ENCODE measurements at places on chromosomes 1 and 21. TPM values are rescaled to one million over a fixed set of nuclear protein-coding genes. Genes with fewer than 3 reads are reported as not detected.

- no peaks in the 10 kb centered on the region for H3K36me3 ChIP-seq
- DNase-seq = peak; percentile 93
- peaks cover 26% of the 10 kb centered on the region for H3K27me3 ChIP-seq
- H3K4me1 ChIP-seq = peaks cover 7% of the 10 kb centered on the region
- peak within 1 kb of the TSS; percentile 21 for H3K4me3 ChIP-seq
Observed at GRCh38 chr1:163069142-163069541, at the start of gene RGS4. TSS of gene RGS4 (plus strand) at chr1:163069361. CDS start at chr1:163069485, 124 bp downstream.

DNA sequence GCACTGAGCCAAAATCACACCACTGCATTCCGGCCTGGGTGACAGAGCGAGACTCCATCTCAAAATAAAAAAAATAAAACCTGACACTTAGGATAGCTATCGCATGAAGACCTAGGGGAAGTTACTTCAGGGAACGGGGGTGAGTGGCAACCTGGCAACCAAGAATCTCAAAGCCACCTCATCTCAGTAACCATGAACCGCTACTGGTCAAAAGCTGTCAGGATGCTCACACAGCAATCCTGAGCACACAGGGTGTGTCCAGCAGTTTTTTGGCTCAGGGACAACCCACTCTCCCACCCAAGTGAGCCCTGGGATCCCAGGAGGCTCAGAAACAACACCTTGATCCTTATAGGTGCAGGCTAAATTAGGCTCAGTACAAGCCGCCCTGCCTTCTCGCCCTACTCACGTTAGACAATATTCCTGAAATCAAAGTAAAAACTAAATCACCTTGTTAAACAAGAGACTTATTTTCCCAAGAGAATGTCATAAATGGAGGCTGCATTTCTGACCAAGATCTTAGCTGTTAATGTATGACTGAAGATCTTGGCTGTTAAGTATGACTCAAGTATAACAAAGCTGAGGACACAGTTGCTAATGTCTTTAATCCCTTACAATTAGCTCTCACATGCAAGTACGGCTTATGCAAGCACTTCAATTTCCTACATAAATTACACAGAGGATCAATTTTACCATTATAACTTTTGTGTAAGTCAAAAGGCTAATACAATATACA, 48.3 kb upstream of the NADK start:
- H3K4me3 ChIP-seq = no peak overlapping the region
- no peaks in the 10 kb centered on the region for H3K27me3 ChIP-seq
- no peak for DNase-seq
- peak overlapping the region; percentile 2 for H3K27ac ChIP-seq
- peaks cover 3% of the 10 kb centered on the region for H3K36me3 ChIP-seq
- peaks cover 4% of the 10 kb centered on the region for H3K4me1 ChIP-seq

- no peaks in the 10 kb centered on the region for H3K36me3 ChIP-seq
- peaks cover 11% of the 10 kb centered on the region for H3K4me1 ChIP-seq
- H3K27me3 ChIP-seq = peaks cover 39% of the 10 kb centered on the region
- DNase-seq = no peak
- no peak overlapping the region for H3K4me3 ChIP-seq
- no peak overlapping the region for H3K27ac ChIP-seq
Observed at GRCh38 chr1:235864931-235865525, 1.7 kb downstream of the LYST start.

DNA sequence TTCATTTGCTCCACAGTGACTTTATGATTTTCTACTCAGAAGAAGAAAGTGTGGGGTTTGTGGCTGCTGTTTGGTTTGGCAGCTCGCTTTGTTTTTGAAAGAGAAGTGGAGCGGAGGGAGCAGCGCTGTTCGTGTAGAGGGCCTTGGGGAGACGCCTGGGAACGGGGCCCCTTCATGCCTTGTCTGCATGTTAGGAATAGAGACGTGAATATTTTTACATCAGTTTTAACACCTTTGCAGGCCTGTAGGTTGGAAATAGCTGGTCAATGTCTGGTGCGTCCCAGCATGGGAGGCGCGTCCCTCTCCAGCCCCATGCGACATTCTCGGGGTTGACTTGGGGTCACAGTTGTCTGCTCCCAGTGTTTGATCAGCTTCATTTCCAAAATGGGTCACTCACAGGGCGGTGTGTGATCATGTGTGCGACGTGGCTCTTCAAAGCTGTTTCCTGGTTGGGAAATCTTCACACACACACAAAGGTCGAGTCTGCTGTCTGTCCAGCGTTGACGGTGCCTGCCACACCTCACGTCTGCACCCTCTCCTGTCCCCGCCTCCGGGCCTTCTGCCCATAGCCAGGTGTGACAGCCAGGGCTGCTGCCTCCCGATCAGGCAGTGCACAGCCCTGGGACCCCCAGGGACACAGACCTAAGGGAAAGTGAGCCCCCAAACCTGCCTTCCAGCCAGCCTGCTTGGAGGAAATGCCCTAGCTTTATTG, 149.2 kb downstream of the PSMG1 start:
- H3K27me3 ChIP-seq = no peaks in the 10 kb centered on the region
- no peak overlapping the region for H3K27ac ChIP-seq
- DNase-seq = no peak
- no peak overlapping the region for H3K4me3 ChIP-seq

SLX9 gene
- 17.1 TPM for total RNA-seq

DNA sequence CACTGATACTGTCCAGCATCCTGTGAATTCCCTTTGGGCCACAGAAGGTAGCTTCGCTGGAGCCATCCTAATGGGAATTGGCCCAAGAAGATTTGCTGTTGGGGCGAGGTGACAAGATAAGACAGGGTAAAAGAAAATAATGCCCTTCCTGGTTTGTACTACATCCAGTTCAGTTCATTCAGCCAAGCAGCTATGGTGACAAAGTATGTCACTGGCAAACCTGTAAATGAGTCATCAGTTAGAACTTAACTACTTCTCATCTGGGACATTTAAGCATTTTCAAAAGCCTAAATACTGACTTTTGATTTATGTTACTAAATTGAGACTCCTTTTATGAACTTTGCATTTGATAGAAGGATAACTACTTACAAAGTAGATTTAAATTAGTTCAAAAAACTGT, 54.2 kb downstream of the WDR64 start:
- no peak overlapping the region for H3K27ac ChIP-seq
- no peak overlapping the region for H3K4me3 ChIP-seq
- no peak for DNase-seq
- no peaks in the 10 kb centered on the region for H3K4me1 ChIP-seq
- H3K36me3 ChIP-seq = no peaks in the 10 kb centered on the region

Data from neural progenitor cell (in vitro differentiated cells).